Mesothelial cell of epicardium (in vitro differentiated cells): ENCODE measurements at places on chromosomes 6 and 20.

DNA sequence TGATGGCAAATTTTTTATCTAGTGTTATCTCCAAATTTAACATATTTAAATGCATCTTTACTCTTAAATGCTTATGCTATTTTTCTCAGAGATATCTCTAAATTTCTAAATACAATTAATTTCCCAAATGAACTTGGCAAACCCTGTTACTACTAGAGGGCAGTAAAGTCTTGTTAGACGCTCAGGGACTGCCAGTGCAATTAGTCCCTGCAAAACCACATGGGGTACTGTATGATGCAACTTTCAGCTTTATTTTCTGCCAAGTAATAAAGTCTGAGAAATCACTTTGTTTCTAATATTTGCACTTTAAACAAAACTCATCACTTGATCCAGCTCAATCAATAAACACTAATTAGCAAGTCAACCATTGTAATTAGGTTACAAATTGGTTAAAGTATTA, 76.0 kb upstream of the ADGRB3 start:
- peaks cover 2% of the 10 kb centered on the region for H3K27me3 ChIP-seq
- H3K4me1 ChIP-seq, result no peaks in the 10 kb centered on the region
- no peak overlapping the region for H3K4me3 ChIP-seq
- no peaks in the 10 kb centered on the region for H3K36me3 ChIP-seq
- DNase-seq, result no peak

DNA sequence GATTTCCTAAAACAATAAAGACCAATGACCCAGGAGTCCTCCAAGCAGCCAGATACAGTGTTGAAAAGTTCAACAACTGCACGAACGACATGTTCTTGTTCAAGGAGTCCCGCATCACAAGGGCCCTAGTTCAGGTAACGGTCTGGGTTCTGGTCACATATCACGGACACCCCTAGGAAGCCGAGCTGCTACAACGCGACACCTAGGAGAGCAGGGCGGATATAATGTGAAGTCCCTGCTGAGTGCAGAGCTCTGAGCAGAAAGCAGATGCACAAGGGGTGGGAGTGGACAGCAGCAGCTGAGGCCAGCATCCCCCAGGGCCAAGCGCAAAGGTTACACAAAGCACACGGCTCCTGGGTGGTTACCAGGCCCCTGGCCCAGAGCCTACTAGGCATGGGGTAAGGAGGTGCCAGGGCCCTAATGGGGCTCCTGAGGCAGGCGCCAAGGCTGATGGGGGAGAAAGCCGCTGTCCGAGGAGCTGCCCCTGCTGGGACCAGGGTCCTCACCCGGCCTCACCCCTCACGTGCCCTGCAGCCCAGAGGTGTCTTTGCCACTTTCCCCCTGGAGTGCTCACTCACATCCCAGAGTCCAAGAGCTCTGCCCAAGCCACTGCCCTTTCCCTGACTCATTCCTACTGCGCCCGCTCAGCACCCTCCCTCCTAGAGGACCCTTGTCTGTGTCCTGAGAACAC, 8.4 kb downstream of the CST7 start:
- H3K4me1 ChIP-seq, result no peaks in the 10 kb centered on the region
- H3K27ac ChIP-seq, result no peak overlapping the region
- H3K36me3 ChIP-seq, result peaks cover 4% of the 10 kb centered on the region

GRCh38 chr6:145886228-145886956, 71.8 kb upstream of the FBXO30 start:
- peaks cover 9% of the 10 kb centered on the region for H3K36me3 ChIP-seq
- H3K4me1 ChIP-seq, result no peaks in the 10 kb centered on the region
- no peak for DNase-seq
- no peak overlapping the region for H3K4me3 ChIP-seq
- no peak overlapping the region for H3K27ac ChIP-seq

DNA sequence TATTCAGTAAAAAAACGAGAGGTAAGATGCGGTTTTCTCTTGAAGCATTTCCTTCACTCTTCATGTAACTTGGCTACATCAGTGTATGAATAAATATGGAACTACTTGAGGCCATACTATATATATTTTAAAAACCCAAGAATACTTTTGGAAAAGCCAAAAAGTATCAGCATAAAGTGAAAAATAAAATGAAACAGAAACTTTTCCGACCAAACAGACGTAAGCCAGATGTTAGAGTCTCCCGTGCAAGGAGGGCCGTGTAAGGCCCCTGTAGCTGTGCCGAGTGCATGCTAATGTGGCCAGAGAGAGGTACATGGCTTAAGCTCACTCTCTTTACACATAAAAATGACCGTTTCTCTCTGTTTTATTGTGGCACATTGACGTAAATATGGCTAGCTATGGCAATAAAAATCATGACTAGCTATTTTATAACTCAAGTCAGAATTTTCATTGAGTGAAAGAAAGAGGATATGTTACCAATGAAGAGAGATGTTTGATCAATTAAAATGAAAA, 140.1 kb upstream of the GMDS start:
- no peak overlapping the region for H3K4me3 ChIP-seq
- no peaks in the 10 kb centered on the region for H3K27me3 ChIP-seq
- peaks cover 17% of the 10 kb centered on the region for H3K4me1 ChIP-seq
- H3K36me3 ChIP-seq, result peaks cover 9% of the 10 kb centered on the region
- no peak for DNase-seq

DNA sequence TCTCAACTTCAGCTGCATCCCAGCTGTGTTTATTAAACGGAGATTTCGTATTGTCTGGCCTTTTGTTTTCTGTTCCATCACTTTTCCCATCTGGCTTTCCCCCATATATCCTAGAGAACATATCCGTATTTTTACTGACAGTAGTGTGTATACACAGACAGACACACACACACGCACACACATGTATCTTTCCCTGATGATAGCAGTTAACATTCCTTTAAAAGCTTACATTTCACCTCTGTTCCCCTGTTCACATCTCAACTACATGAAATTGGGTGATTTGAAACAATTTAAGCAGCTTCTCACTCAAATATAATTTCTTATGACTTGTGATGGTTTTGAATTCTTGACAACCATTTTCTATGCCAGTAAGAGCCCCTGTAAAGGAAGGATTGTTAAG, 207.1 kb upstream of the CEP162 start:
- H3K4me1 ChIP-seq, result peaks cover 1% of the 10 kb centered on the region
- DNase-seq, result no peak
- H3K36me3 ChIP-seq, result no peaks in the 10 kb centered on the region

DNA sequence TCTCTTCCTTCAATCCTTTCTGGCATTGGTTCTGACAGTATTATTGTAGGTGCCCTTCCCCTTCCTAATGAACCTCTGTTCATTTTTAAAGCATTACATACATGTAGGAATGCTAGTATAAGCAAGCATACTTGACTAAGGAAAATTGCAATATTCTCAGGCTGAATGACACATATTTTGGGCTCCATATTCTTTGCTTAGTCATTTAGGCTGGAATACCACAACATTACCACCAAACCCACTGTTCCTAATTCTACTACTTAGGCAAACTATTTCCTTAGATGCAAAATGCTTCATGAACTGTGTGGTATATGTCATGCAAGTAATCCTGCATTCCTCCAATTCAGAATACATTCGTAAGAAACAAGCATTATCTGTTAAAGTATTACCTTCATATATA, 113.9 kb downstream of the PRDM1 start:
- no peak overlapping the region for H3K4me3 ChIP-seq
- H3K27ac ChIP-seq, result no peak overlapping the region
- H3K27me3 ChIP-seq, result no peaks in the 10 kb centered on the region
- H3K4me1 ChIP-seq, result peaks cover 14% of the 10 kb centered on the region
- peaks cover 30% of the 10 kb centered on the region for H3K36me3 ChIP-seq

- DNase-seq, result no peak
- no peaks in the 10 kb centered on the region for H3K36me3 ChIP-seq
- no peaks in the 10 kb centered on the region for H3K4me1 ChIP-seq
- H3K27me3 ChIP-seq, result no peaks in the 10 kb centered on the region
These were observed 138.8 kb upstream of the RREB1 start for GRCh38 chr6:6968731-6969552.

DNA sequence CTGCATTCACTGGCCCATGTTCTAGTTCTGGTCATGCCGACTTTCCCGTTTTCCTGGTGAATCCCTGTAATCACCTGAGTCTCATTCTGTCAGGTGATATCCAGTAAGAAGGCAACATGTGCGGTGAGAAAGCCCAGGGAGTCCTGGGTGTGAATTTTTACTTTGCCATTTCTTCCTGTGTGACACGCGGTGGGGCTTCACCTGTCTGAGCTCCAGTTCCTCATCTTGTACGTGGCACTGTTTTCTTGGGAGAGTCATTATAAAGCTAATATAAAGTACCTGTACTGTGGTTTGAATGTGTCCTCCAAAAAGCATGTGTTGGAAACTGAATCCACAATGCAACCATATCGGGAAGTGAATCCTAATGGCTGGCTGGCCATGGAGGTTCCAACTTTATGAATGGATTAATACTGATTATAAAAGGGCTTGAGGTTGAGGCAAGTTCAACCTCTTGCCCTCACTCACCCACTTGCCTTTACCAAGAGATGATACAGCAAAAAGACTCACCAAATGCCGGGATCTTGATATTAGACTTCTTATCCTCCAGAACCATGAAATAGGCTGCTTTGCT, 5.1 kb downstream of the HLA-E start:
- H3K36me3 ChIP-seq, result peaks cover 8% of the 10 kb centered on the region
- DNase-seq, result no peak
- peaks cover 5% of the 10 kb centered on the region for H3K4me1 ChIP-seq
- no peak overlapping the region for H3K27ac ChIP-seq
- no peak overlapping the region for H3K4me3 ChIP-seq
- H3K27me3 ChIP-seq, result peaks cover 9% of the 10 kb centered on the region

DNA sequence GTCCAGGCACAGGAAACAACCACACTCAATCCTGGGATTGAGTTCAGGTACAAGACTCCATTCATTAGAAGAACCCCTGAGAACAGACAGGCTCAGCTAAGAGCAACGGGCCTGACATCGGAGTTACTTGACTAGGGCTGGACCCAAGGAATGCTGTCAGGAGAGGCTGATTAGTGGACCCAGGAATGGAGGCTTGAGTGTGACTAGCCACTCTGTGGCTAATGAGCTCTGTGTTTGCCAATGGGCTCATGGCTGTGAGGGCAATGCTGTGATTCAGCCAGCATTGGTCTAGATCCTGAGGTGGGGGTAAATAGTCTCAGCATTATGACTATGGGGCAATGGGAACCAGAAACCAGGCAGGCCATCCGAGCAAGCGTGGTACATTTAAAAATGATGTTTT, 71.8 kb downstream of the RIOK1 start:
- H3K27ac ChIP-seq, result no peak overlapping the region
- DNase-seq, result no peak
- peaks cover 19% of the 10 kb centered on the region for H3K4me1 ChIP-seq
- H3K4me3 ChIP-seq, result no peak overlapping the region
- no peaks in the 10 kb centered on the region for H3K36me3 ChIP-seq

GRCh38 chr20:44572551-44573500, 9.6 kb upstream of the PKIG start:
- DNase-seq, result no peak
- no peaks in the 10 kb centered on the region for H3K27me3 ChIP-seq
- H3K27ac ChIP-seq, result peak overlapping the region; percentile 97
- peak overlapping the region; percentile 26 for H3K4me3 ChIP-seq

DNA sequence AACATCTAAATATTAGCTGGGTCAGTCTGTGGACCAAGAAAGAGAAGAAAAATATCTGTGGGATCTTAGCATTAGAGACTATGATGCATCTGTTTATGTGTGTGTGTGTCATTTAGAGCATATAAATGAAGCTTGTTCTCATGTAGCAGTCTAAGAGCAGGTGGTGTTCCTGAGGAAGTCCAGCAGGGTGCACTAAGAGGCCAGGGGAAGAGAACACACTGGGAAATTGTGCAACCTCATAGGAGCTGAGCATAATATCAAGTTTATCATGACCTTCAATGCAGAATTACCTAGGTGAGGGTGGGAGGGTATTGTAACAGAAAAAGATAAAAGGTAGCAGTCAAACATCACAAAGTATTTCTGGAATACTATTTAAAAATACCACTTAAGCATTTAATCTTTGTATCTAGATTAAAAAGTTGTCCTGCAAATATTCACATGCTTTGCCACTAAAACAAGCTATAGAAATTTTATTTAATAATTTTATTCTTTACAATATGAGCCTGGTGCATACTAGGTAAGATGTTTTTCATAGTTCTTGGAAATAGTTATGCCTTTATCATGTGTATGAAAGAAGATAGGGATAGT, 80.5 kb downstream of the SMPDL3A start:
- H3K4me1 ChIP-seq, result no peaks in the 10 kb centered on the region
- H3K4me3 ChIP-seq, result no peak overlapping the region
- H3K27ac ChIP-seq, result no peak overlapping the region
- no peak for DNase-seq

- H3K4me3 ChIP-seq, result no peak overlapping the region
- no peaks in the 10 kb centered on the region for H3K27me3 ChIP-seq
- peaks cover 85% of the 10 kb centered on the region for H3K4me1 ChIP-seq
- no peak for DNase-seq
- peaks cover 12% of the 10 kb centered on the region for H3K36me3 ChIP-seq
These were observed 6.1 kb downstream of the JAG1 start for GRCh38 chr20:10667560-10668167.

GRCh38 chr6:130218134-130218533, 4.6 kb downstream of the SAMD3 start:
- H3K27me3 ChIP-seq, result no peaks in the 10 kb centered on the region
- H3K4me1 ChIP-seq, result no peaks in the 10 kb centered on the region
- H3K36me3 ChIP-seq, result no peaks in the 10 kb centered on the region

- no peak overlapping the region for H3K4me3 ChIP-seq
- H3K27ac ChIP-seq, result no peak overlapping the region
- H3K4me1 ChIP-seq, result peaks cover 2% of the 10 kb centered on the region
- H3K36me3 ChIP-seq, result no peaks in the 10 kb centered on the region
- H3K27me3 ChIP-seq, result no peaks in the 10 kb centered on the region
- no peak for DNase-seq
These were observed 35.8 kb upstream of the LGSN start for GRCh38 chr6:63355632-63356031.

DNA sequence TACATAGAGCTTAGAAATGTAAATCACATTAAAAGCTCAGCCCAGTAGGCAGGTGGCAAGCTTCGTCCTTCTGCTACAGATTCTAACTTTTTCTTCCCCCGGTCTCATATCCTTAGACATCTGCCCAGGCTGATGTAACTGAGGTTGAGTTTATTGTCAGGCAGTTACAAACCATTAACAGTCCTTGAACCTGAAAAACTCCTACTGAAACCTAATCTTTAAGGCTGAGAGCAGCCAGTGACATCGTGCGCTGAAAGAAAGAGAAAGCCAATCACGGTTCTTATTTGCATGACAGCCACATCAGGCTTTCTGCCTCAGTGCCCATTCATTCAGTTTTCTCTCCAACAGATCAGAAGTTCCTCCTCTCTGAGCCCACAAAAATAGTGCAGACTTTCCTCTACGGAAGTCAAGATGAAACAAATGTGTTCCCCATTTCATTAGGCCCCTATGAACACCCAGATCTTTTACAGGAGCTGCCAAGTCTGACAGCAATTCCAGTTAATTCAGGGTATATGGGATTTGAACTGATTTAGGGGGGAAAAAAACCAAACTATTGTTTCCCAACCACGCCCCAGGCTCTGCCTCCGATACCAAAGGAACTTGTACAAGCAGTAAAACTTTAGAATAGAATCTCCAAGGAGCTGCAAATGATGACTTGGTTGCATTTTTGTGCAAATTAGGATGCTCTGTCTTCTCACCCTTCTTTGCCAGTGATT, at the start of gene NHSL1:
TSS of gene NHSL1 (minus strand) at position 192 of the 716 bp plus-strand sequence. CDS start 204 bp downstream, outside the sequence.
- no peak for DNase-seq
- peaks cover 55% of the 10 kb centered on the region for H3K4me1 ChIP-seq
- H3K36me3 ChIP-seq, result peaks cover 8% of the 10 kb centered on the region
